ENCODE measurements at places on chromosomes 6 and 20.

DNA sequence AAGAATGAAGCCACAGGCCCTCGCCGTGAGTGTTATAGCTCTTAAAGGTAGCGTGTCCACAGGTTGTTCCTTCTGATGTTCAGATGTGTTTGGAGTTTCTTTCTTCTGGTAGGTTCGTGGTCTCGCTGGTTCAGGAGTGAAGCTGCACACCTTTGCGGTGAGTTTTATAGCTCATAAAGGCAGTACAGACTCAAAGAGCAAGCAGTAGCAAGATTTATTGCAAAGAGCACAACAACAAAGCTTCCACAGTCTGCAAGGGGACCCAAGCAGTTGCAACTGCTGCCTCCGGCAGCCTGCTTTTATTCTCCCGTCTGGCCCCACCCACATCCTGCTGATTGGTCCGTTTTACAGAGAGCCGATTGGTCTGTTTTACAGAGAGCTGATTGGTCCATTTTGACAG is 5.2 kb downstream of the HIVEP1 start:
- DNase-seq, result no peak

DNA sequence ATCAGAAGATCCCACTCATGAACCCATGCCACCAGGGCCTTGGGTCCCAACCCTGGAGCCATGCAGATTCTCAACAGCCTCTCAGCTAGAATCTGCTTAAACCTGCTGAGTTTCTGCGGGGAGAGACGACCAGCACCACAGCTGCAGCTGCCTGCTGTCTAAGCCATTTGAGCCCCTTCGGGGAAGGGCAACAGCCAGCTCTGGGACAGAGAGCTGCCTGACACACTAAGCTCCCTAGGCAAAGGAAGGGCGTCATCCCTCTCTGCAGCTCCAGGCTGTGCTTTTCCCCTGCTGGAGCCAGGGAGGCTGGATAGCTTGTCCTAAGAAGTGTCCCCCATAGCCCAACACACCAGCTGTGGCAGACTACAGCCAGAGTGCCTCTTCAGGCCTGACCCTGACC is 182.5 kb downstream of the OTOR start:
- DNase-seq, result no peak

DNA sequence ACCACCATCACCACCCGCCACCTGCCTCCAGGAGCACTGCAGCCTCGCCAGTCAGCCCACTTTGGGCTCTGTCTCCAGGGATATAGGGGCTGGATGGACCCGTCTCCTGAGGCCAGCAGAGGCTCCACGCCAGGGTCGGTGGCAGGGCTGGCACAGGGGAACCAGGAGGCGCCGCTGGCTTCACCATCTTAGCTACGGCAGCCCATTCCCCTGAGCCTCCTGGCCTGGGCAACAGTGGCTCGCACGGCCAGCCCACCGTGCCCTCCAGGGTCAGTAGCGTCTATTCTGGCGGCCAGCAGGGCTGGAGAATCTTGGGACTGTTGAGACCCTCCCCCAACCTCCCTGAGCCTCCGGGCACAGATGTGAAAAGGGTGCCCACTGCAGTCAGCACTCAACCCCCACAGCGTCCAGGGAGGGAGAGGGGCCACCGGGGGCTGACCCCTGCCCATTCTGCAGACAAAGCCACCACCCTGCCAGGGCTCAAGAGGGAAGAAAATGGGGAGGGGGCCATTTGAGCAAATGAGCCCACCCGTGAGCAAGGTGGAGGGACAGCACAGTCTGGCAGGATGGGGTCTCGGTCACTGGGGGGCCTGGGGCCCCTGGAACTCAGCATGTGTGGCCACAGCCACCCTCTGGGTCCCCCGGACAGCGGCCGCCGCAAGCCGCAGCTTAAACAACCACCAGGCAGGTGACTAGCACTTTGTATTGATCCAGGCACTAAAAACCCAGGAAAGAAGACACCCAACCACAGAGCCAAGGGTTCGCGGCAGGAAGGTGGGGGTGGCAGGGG is 28.7 kb downstream of the KCNQ2 start:
- DNase-seq, result no peak

DNA sequence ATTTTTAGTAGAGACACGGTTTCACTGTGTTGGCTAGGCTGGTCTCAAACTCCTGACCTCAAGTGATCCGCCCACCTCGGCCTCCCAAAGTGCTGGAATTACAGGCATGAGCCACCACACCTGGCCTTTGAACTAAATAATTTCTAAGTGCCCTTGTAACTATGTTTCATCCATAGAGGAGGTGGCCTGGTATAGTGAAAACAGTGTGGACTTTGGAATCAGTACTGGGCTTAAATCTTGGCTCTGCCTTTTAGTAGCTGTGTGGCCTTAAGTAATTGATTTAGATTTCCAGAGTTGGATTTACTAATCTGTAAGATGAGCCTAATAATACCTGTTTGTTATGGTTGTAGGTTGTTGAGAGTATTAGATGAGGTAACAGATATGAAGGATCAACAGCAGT is 14.2 kb upstream of the TGM3 start:
- no peak for DNase-seq

GRCh38 chr6:24763578-24763977 is 11.2 kb upstream of the GMNN start:
- no peak for DNase-seq

DNA sequence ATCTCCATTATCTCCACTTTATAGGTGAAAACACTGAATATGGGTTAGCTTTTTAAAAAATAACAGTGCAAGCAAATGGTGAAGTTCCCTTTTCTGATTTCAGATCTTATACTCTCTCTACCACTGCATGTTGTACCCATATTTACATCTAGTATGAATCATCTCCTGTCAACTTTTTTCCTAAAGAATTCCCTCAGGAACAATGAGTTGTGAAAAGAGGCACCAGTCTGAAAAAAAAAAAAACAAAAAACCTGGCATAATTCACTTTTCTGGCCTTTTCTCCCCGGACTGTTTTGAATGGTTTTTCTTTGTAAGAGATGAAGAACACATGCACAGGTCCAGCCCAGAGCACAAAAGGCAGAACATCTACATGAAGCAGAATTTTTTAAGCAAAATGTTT is 596.0 kb downstream of the COL12A1 start:
- no peak for DNase-seq

DNA sequence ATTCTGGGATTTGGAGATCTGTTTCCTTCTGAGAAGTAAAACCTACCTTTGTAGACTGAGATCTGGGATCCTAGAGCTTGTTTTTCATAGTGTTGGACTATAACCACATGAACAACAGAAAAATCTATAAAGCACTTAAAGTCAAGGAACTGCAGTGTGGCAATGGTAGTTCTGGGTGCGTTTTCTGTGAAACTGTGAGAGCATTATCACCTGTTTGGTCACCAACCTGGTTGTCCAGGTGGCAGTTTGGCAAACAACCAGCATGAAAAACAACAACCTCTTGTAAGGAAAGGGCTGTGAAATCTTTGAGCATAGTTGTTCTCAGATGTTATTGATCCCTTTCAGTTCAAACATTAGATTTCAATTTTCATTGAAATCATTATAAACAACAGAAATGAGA is 215.8 kb upstream of the CITED2 start:
- DNase-seq, result no peak

DNA sequence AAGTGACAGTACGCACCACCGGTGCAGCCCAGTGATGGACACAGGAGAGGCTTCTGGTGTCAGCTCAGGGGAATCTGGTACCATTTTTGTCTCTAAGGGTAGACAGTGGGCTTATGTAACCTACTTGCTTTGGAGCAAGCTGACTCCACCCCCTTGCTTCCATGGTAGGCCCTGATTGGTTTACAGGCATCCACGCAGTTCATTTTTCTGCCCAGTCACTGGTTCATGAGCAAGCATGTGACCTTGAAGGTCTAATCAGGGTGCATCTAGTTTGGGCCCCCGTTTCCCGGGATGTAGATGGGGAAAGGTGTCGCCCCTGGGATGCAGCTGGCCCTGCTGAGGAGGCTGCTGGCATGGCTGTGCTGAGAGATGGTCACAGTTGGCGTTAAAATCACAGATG is 244.8 kb upstream of the KCNG1 start:
- no peak for DNase-seq

- DNase-seq, result peak; percentile 94
Observed at GRCh38 chr6:53347921-53348370, 804 bp downstream of the ELOVL5 start.

GRCh38 chr6:161038229-161039031 is 46.9 kb downstream of the MAP3K4 start:
- DNase-seq, result no peak

DNA sequence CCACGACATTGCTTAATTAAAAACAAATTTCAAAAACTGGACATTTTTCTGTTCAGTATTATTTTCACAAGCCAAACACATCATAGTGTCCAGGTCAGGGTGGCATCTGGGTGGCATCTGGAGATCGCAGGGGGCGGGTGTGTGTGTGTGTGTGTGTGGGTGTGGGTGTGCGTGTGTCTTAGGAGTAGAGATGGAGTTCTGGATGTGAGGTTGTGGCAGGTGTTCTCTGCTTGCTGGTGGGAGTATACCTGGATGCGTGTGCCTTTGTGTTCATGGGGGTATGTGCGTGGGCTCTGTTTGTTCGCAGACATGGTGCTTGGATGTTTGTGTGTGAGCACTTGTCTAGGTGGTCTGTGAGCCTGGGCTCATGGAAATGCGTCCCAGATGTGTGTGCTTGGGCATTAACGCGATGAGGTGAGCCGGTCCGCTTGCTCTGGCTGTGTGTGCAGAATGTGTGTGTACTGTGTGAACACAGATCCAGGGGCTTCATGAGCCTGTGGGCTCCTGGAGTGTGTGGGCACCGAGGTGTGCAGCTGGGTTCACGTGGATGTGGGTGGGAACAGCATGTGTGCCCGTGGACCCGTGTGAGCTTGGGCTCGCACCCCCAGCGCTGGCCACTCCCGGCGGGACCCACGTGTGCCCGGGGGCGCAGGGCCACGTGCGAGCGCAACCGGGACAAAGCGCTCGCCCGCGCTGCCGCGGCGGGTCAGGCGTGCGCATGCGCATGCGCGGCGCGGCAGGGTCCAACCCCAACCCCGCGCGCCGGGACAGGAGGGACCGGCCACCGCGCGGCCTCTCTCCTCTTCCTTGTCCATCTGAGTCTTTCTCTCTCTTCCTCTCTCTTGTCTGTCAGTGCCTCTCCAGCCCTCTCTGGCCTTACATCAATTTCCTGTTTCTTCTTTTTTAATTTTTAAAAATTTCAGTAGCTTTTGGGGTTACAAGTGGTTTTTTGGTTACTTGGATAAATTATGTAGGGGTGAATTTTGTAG is 60.4 kb downstream of the SRC start:
- no peak for DNase-seq

- no peak for DNase-seq
Observed at GRCh38 chr6:35629876-35630378, 58.8 kb downstream of the FKBP5 start.

All from lower leg skin (tissue), 4 donors.